ENCODE measurements at places on chromosomes 2 and 18.

DNA sequence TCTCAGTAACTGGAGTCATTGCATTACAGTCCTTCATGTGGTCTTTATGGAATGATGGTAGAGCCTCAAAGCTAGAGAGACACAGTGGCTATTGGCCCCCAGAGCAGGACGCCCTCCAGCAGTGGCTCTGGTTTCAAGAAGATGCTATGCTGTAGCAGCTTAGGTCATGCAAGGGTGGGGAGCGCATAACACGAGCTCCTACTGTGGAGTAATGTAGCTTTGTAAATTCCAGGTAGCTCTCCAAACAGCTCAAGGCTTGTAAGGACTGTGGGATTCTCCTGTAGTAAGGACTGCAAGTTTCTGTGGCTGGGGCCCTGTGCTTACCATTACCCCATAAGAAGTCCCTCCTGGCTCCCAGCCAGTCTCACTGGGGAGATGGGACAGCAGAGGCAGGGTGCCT, 15.6 kb downstream of the APLF start:
- H3K4me3 ChIP-seq = no peak overlapping the region
- H3K27ac ChIP-seq = no peak overlapping the region
- no peaks in the 10 kb centered on the region for H3K4me1 ChIP-seq
- no peaks in the 10 kb centered on the region for H3K36me3 ChIP-seq
- DNase-seq = no peak
- H3K27me3 ChIP-seq = no peaks in the 10 kb centered on the region

DNA sequence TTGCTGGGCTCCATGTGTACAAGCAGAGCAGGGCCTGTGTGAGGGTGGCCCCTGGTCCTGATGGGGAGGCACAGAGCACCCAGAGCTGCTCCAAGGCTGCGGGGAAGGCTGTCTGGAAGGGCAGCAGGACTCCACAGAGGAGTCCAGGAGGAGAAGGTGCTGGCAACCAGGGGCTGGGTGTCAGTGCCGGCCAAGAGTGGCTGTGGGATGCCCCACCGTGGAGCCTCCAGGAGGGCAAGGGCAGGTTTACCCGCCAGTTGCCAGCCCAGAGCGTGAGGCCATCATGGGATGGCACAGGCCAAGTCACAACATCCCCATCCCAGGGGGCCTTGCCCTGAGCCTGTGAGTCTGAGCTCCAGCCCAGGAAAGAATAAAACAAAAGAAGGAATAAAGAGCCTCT, 241.8 kb downstream of the NAPG start:
- no peak overlapping the region for H3K4me3 ChIP-seq
- H3K4me1 ChIP-seq = no peaks in the 10 kb centered on the region
- DNase-seq = no peak

DNA sequence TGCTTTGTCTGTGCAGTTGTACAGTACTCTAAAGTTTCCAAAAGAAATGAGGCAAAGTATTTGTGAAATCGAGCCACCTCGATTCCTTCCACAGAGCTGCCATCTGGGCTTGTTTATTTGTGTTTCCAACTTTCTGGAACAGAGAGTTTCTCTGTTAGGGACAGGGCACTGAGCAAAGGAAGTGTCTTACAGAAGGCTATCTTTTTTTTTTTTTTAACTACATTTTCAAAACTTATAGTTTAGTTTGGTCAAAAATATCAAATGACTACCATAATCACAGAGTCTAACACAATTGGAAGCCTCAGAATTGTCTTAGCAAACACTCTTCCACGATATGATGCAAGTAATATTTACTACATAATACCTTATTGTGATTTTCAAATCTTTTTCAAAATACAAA, 796 bp downstream of the RFTN2 start:
- peaks cover 7% of the 10 kb centered on the region for H3K27me3 ChIP-seq
- no peaks in the 10 kb centered on the region for H3K4me1 ChIP-seq
- H3K36me3 ChIP-seq = no peaks in the 10 kb centered on the region
- no peak for DNase-seq

- no peak for DNase-seq
- H3K4me1 ChIP-seq = peaks cover 4% of the 10 kb centered on the region
- peaks cover 7% of the 10 kb centered on the region for H3K27me3 ChIP-seq
Measured at GRCh38 chr2:121283670-121284462, 1.1 kb downstream of the TFCP2L1 start.

DNA sequence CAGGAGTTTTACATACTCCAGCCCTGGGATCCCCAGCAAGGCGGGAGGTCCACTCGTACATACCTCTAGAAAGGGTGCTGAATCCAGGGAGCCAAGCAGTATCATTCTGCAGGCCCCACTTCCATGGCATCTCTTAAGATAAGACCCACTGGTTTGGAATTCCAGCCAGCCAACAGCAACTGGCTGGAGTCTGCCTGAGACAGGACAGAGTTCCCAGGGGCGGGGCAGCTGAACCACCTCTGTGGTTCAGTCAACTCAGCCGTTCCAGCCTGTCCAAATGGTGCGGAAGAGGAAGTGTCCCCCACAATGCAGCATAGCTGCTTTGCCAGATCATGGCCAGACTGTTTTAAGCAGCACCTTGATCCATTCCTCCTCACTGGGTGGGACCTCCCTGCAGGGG, 33.2 kb downstream of the ZNF892 start:
- no peaks in the 10 kb centered on the region for H3K27me3 ChIP-seq
- H3K4me1 ChIP-seq = no peaks in the 10 kb centered on the region
- no peak overlapping the region for H3K4me3 ChIP-seq
- no peak overlapping the region for H3K27ac ChIP-seq

- H3K36me3 ChIP-seq = peaks cover 46% of the 10 kb centered on the region
- no peaks in the 10 kb centered on the region for H3K4me1 ChIP-seq
- H3K4me3 ChIP-seq = no peak overlapping the region
- H3K27ac ChIP-seq = no peak overlapping the region
Measured at GRCh38 chr18:24112874-24113615, 25.8 kb upstream of the CABYR start.

DNA sequence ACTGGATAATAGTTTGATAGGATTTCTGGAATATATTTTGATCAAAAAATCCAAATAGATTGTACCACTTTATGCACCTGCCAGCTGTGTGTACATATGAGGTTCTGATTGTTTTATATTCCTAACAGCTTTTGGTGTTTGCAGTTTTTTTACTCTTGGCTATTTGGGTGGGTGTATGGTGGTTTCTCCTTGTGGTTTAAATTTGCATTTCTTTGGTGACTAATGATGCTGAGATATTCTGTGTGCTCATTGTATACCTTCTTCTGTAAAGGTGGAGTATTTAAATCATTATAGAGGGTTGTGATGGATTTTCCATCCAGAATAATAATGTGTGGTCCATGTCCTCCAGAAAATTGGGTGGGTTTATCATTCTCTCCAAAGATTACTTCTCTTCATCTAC, 372.9 kb downstream of the THSD7B start:
- no peaks in the 10 kb centered on the region for H3K36me3 ChIP-seq
- H3K27me3 ChIP-seq = no peaks in the 10 kb centered on the region
- no peak overlapping the region for H3K27ac ChIP-seq
- no peak overlapping the region for H3K4me3 ChIP-seq
- H3K4me1 ChIP-seq = no peaks in the 10 kb centered on the region

- no peaks in the 10 kb centered on the region for H3K27me3 ChIP-seq
- H3K4me3 ChIP-seq = no peak overlapping the region
- no peaks in the 10 kb centered on the region for H3K36me3 ChIP-seq
- no peaks in the 10 kb centered on the region for H3K4me1 ChIP-seq
- no peak overlapping the region for H3K27ac ChIP-seq
Measured at GRCh38 chr2:116098049-116098448, 1655.6 kb downstream of the DPP10 start.

GRCh38 chr2:174682007-174682577, 82.2 kb downstream of the CHRNA1 start:
- DNase-seq = no peak
- no peaks in the 10 kb centered on the region for H3K27me3 ChIP-seq
- peaks cover 12% of the 10 kb centered on the region for H3K4me1 ChIP-seq
- H3K4me3 ChIP-seq = peak overlapping the region; percentile 92
- peak overlapping the region; percentile 70 for H3K27ac ChIP-seq

- peak overlapping the region; percentile 62 for H3K4me3 ChIP-seq
- DNase-seq = no peak
- H3K36me3 ChIP-seq = no peaks in the 10 kb centered on the region
Measured at GRCh38 chr2:152097801-152098495, 896 bp downstream of the CACNB4 start.

GRCh38 chr18:23710068-23710527, 20.8 kb downstream of the LAMA3 start:
- H3K4me3 ChIP-seq = no peak overlapping the region
- H3K36me3 ChIP-seq = no peaks in the 10 kb centered on the region
- H3K27ac ChIP-seq = no peak overlapping the region
- no peaks in the 10 kb centered on the region for H3K27me3 ChIP-seq
- no peaks in the 10 kb centered on the region for H3K4me1 ChIP-seq

DNA sequence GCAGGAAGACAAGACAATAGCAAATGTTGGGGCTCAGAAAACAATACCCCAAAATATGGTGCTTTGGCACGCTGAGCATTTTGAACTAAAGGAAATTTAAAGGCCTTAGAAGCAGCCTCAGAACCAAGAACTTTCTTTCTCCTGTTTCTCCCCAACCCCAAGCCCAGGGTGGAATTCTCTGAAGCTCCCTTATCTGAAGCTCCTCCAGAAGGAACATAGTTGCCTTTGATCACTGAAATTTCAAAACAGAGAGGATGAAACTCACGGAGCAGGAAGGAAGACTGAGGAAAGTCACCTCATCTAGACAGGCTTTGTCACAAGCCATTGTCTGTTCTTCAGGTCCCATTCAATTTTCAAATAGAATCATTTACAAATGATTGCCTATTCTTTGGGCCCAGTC, 15.5 kb upstream of the BMPR2 start:
- no peaks in the 10 kb centered on the region for H3K27me3 ChIP-seq
- no peaks in the 10 kb centered on the region for H3K4me1 ChIP-seq
- no peak for DNase-seq
- H3K4me3 ChIP-seq = no peak overlapping the region
- no peaks in the 10 kb centered on the region for H3K36me3 ChIP-seq
- H3K27ac ChIP-seq = no peak overlapping the region

DNA sequence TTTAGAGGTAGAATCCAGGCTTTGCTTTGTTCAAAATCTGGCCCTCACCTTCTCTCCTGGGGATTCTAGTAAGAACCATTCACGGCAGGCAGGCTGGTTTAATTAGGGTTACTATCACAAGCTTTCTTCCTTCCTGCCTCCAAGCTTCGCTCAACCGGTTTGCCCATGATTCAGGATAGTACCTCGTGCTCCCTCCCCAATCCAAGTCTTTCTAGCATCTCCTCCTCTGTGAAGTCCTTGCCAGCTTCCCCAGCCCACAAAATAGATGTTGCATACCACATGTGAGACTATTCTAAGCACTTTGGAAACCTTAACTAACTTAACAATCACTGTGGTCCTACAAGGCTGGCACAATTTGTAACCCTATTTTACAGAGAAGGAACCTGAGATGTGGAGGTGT, 135.1 kb downstream of the SOCS6 start:
- no peaks in the 10 kb centered on the region for H3K4me1 ChIP-seq
- no peak for DNase-seq
- H3K4me3 ChIP-seq = no peak overlapping the region
- H3K27me3 ChIP-seq = no peaks in the 10 kb centered on the region

DNA sequence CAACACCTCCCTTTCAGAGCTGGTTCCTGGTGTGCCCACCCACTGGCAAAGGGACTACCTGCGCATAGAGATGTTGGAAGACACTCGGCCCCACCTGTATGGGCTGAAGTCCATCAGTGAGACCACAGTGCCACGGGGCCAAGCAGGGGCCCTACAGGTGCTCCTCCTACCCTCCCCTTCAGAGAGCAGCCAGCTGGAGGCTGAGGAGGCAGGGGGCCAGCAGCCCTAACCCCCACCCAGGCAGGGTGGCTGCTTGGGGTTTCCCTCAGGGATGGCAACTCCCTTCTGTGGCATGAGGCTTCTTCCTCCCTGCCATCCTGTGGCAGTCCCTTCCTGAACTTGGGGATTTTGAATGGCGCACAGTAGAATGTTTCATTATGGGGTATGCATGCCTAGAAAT, 125.3 kb downstream of the NCK2 start:
- H3K27me3 ChIP-seq = no peaks in the 10 kb centered on the region
- peak overlapping the region; percentile 18 for H3K27ac ChIP-seq
- no peak overlapping the region for H3K4me3 ChIP-seq
- no peak for DNase-seq

DNA sequence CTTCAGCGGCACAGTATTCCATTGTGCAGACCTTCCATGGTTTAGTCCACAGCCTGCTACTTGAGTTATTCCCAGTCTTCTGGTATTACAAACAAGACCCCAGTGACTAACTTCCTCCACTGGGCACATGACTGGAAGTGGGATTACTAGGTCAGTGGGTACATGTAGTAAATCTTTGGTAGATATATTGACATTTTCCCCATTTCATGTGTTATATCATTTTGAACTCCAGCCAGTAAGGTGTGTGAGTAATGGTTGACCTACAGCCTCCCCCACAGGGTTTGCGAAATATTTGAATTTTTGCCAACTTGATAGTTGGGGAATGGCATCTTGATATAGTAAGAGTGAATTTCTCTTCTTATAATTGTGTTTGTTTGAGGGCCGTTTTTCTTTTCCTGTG, 58.8 kb downstream of the RNF144A start:
- no peak overlapping the region for H3K27ac ChIP-seq
- no peaks in the 10 kb centered on the region for H3K4me1 ChIP-seq
- DNase-seq = no peak
- H3K27me3 ChIP-seq = no peaks in the 10 kb centered on the region
- no peak overlapping the region for H3K4me3 ChIP-seq

DNA sequence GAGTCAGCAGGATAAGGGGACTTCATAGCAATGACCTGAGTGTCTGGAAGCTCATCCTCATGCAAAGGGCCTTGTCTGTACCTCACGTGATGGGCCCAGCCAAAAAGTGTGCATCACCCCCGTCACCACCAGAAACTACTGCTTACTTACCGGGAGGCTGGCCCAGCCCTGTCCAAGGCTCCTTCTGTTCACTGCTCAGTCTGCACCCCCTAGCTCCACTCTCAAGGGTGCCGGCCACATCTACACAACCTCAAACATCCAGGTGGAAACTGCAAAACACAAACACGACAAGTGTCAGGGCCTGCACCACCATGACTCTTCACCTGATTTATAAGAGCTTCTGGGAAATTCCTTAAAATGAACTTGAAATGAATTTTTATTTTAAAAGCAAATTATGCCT, 55.1 kb downstream of the ADD2 start:
- H3K4me3 ChIP-seq = no peak overlapping the region
- no peaks in the 10 kb centered on the region for H3K4me1 ChIP-seq
- H3K27me3 ChIP-seq = no peaks in the 10 kb centered on the region
- H3K36me3 ChIP-seq = no peaks in the 10 kb centered on the region
- no peak overlapping the region for H3K27ac ChIP-seq
- no peak for DNase-seq

GRCh38 chr2:122507261-122507660, 751.8 kb downstream of the TSN start:
- H3K27me3 ChIP-seq = no peaks in the 10 kb centered on the region
- H3K4me3 ChIP-seq = no peak overlapping the region
- no peaks in the 10 kb centered on the region for H3K36me3 ChIP-seq

DNA sequence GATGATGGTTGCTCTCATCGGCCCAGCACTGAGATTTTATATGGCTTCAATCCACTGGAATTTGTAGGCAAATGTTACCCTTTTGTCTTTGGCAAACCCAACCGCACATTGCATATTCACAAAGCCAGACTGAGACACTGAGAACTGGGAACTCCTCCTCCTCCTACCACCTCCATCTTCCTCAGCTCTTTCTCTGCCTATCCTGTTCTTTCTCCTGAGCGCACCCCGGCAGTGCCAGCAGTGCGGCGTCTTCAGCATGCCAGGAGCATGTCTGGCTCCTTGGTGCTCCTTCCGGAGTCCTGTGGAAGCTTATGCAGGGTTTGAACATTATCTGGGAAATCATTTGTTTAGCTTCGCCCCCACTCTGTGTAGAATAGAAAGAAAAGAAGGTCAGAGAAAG, 50.8 kb downstream of the TRIB2 start:
- no peaks in the 10 kb centered on the region for H3K4me1 ChIP-seq
- no peak overlapping the region for H3K4me3 ChIP-seq
- DNase-seq = no peak
- no peaks in the 10 kb centered on the region for H3K36me3 ChIP-seq
